T-helper 2 cell treated with Interferon-gamma antibody and Interleukin-4, amounts not matched to agents 5 μg/mL and 100 μg/mL, for 36 hours (primary cell): ENCODE measurements at places on chromosomes 13 and 19.
A peak's percentile ranks its signal among the peaks of the same experiment; 100 is the strongest.

DNA sequence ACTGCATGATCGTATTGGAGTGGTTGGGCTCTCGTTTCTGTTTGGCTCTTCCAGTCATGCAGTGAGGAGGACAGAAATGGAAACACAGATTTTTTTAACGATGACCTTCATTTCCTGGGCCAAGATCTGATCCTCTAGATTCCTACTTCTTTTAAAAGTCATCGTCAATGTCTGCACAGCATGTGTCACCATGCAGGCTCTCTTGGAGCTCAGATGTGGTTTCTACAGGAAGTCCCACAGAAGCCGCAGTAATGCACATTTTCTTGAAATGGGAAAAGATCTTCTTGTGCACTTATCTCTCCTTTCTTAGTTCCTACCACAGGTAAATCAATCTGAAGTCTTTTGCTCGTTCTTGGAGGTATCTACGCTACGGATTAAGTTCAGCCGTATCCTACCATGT is 626.9 kb downstream of the EFNB2 start:
- H3K27ac ChIP-seq: no peak overlapping the region
- peak overlapping the region; percentile 31 for H3K4me3 ChIP-seq
- H3K27me3 ChIP-seq: peaks cover 10% of the 10 kb centered on the region

DNA sequence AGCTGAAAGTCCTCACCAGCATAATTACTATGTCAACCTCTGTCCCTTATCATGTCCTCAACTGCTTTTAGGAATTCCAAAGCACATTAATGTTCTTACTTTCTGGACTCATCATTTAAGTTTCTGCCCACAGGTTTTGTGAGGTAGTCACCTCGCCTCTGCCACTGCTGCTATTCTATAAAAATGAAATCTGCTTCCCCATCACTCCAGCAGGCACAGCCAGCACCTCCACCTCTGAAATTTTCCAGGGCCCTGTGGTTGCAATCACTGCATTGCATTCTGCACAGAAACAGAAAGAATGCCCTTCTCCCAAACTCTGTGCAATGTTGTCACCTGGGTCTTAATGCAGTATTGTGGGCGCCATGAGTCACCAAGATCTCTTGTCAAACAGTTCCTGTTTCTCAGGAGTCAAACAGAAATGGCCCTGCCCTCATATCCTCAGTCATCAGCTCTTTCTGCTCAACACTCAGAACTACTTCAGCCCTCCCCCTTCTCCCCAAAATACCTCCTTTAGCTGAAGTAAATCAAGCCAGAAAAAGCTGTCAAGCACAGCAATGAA is 529.2 kb upstream of the NBEA start:
- H3K4me3 ChIP-seq: no peak overlapping the region
- H3K4me1 ChIP-seq: no peaks in the 10 kb centered on the region

GRCh38 chr19:36115453-36116343 is at the start of gene TBCB:
Gene TBCB, plus strand, starts transcription at chr19:36115468. Its CDS starts 93 bp downstream, at chr19:36115561.
- peaks cover 5% of the 10 kb centered on the region for H3K27me3 ChIP-seq
- no peak for DNase-seq
- peaks cover 29% of the 10 kb centered on the region for H3K4me1 ChIP-seq
- peak within 1 kb of the TSS; percentile 99 for H3K27ac ChIP-seq
- H3K4me3 ChIP-seq: peak within 1 kb of the TSS; percentile 96

GRCh38 chr19:2014731-2015607 is 545 bp downstream of the BTBD2 start:
- H3K27ac ChIP-seq: peak overlapping the region; percentile 63
- H3K36me3 ChIP-seq: peaks cover 10% of the 10 kb centered on the region
- H3K4me3 ChIP-seq: peak overlapping the region; percentile 69
- no peak for DNase-seq
- peaks cover 10% of the 10 kb centered on the region for H3K4me1 ChIP-seq

DNA sequence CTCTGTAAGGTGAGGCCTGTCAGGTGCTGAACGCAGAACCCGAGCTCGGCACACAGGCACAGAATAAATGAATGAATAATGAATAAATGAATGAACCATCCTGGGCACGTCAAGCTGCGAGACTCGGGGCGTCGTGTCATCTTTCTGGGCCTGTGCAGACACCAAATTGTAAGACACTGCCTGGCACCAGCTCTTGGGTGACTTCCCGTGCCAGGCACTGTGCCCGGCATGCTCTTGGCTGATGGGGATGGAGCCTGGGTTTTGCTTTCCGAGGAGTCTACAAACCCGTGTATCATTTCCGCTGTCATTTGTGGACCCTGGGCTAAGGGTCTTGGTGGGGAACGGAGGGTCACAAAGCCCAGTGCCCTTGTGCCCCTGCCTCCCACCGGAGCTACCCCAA is 43.9 kb downstream of the CELF5 start:
- H3K4me3 ChIP-seq: no peak overlapping the region
- no peaks in the 10 kb centered on the region for H3K4me1 ChIP-seq
- H3K27me3 ChIP-seq: peaks cover 30% of the 10 kb centered on the region
- no peaks in the 10 kb centered on the region for H3K36me3 ChIP-seq
- DNase-seq: no peak
- no peak overlapping the region for H3K27ac ChIP-seq

GRCh38 chr13:103000157-103000556 is 66.1 kb downstream of the SLC10A2 start:
- no peaks in the 10 kb centered on the region for H3K4me1 ChIP-seq
- no peaks in the 10 kb centered on the region for H3K27me3 ChIP-seq
- no peak for DNase-seq
- no peaks in the 10 kb centered on the region for H3K36me3 ChIP-seq
- no peak overlapping the region for H3K4me3 ChIP-seq
- H3K27ac ChIP-seq: no peak overlapping the region

DNA sequence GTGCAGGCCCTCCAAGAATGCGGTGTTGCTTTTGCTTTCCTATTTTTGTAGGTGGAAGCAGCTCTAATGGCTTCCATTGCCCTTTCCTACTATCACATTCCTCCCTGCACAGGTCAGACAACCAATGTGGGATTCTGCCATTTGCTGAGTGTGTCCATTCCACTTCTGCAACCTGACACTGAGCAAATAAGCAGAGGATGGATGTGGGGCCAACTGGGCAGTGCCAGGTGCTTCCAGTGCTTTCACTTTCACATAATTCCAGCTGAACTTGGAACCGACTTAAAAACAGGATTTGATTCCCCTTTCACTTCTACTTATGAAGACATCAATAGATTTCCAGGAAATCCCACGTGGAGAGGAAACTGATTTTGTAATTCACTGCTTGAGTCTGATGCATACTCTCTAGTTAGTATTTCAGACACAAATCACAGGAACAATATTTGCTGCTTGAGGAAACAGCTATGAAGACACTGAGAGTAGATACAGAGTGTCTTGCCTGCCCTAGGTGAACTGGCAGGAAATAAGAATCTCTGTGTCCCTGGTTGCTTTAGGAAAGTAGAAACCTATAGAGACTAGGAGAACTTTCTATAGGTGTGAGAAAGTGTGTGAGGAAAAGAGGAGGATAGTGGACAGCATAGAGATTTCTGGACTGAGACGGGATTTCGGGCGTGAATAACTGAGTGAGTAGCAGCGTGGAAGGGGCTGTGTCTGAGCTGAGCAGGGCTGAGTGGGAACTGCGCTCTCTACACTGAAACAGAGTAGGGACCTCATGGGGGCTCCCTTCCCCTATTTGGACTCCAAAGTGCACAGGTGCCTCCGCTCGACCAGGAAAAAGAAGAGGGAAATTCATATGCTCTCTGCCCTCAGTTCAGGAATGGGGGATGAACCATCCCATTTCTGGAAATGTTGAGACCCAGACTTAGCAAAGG is 22.5 kb downstream of the LGALS16 start:
- H3K27me3 ChIP-seq: no peaks in the 10 kb centered on the region
- H3K36me3 ChIP-seq: no peaks in the 10 kb centered on the region
- H3K4me1 ChIP-seq: peaks cover 44% of the 10 kb centered on the region
- DNase-seq: no peak
- H3K4me3 ChIP-seq: peak overlapping the region; percentile 79
- H3K27ac ChIP-seq: peak overlapping the region; percentile 85

- H3K36me3 ChIP-seq: no peaks in the 10 kb centered on the region
- DNase-seq: no peak
- no peak overlapping the region for H3K4me3 ChIP-seq
- H3K27ac ChIP-seq: no peak overlapping the region
- H3K4me1 ChIP-seq: no peaks in the 10 kb centered on the region
- peaks cover 7% of the 10 kb centered on the region for H3K27me3 ChIP-seq
Observed at GRCh38 chr19:31160336-31160926, 188.8 kb downstream of the TSHZ3 start.

GRCh38 chr19:21127001-21127400 is 14.8 kb upstream of the ZNF431 start:
- no peaks in the 10 kb centered on the region for H3K4me1 ChIP-seq
- no peak overlapping the region for H3K4me3 ChIP-seq
- no peak for DNase-seq
- no peaks in the 10 kb centered on the region for H3K27me3 ChIP-seq
- H3K36me3 ChIP-seq: peaks cover 24% of the 10 kb centered on the region
- H3K27ac ChIP-seq: no peak overlapping the region

- no peaks in the 10 kb centered on the region for H3K4me1 ChIP-seq
- no peak for DNase-seq
- no peaks in the 10 kb centered on the region for H3K36me3 ChIP-seq
- H3K4me3 ChIP-seq: no peak overlapping the region
Observed at GRCh38 chr13:108283110-108283509, 13.6 kb downstream of the TNFSF13B start.

GRCh38 chr13:109836629-109837607 is 50.5 kb upstream of the IRS2 start:
- H3K27ac ChIP-seq: no peak overlapping the region
- no peaks in the 10 kb centered on the region for H3K36me3 ChIP-seq
- H3K4me3 ChIP-seq: no peak overlapping the region
- peaks cover 8% of the 10 kb centered on the region for H3K4me1 ChIP-seq
- DNase-seq: no peak

- H3K4me3 ChIP-seq: no peak overlapping the region
- H3K27ac ChIP-seq: no peak overlapping the region
- no peaks in the 10 kb centered on the region for H3K27me3 ChIP-seq
- no peaks in the 10 kb centered on the region for H3K4me1 ChIP-seq
- H3K36me3 ChIP-seq: no peaks in the 10 kb centered on the region
- no peak for DNase-seq
Observed at GRCh38 chr13:111577956-111578605, 257.6 kb downstream of the TEX29 start.

GRCh38 chr13:75960538-75960994 is 324.4 kb downstream of the LMO7 start:
- H3K36me3 ChIP-seq: no peaks in the 10 kb centered on the region
- no peak for DNase-seq
- no peak overlapping the region for H3K4me3 ChIP-seq
- H3K4me1 ChIP-seq: no peaks in the 10 kb centered on the region
- no peak overlapping the region for H3K27ac ChIP-seq

- H3K27ac ChIP-seq: no peak overlapping the region
- DNase-seq: no peak
- H3K4me1 ChIP-seq: no peaks in the 10 kb centered on the region
- no peak overlapping the region for H3K4me3 ChIP-seq
- no peaks in the 10 kb centered on the region for H3K36me3 ChIP-seq
- no peaks in the 10 kb centered on the region for H3K27me3 ChIP-seq
Observed at GRCh38 chr13:113949546-113949945, 24.3 kb downstream of the C13orf46 start.

GRCh38 chr13:100428986-100429385 is 159.6 kb downstream of the GGACT start:
- DNase-seq: no peak
- no peak overlapping the region for H3K4me3 ChIP-seq
- H3K4me1 ChIP-seq: peaks cover 22% of the 10 kb centered on the region
- no peaks in the 10 kb centered on the region for H3K27me3 ChIP-seq
- H3K27ac ChIP-seq: no peak overlapping the region

- no peak overlapping the region for H3K4me3 ChIP-seq
- no peak overlapping the region for H3K27ac ChIP-seq
- peaks cover 21% of the 10 kb centered on the region for H3K36me3 ChIP-seq
- H3K27me3 ChIP-seq: no peaks in the 10 kb centered on the region
- H3K4me1 ChIP-seq: peaks cover 27% of the 10 kb centered on the region
Observed at GRCh38 chr19:6246174-6247006, 33.4 kb downstream of the MLLT1 start.

GRCh38 chr13:48961379-48961778 is 14.3 kb upstream of the FNDC3A start:
- H3K36me3 ChIP-seq: no peaks in the 10 kb centered on the region
- H3K27me3 ChIP-seq: peaks cover 12% of the 10 kb centered on the region
- no peaks in the 10 kb centered on the region for H3K4me1 ChIP-seq

- H3K27ac ChIP-seq: peak overlapping the region; percentile 86
- peaks cover 28% of the 10 kb centered on the region for H3K4me1 ChIP-seq
- peak overlapping the region; percentile 88 for H3K4me3 ChIP-seq
- H3K27me3 ChIP-seq: no peaks in the 10 kb centered on the region
- peak; percentile 49 for DNase-seq
Observed at GRCh38 chr19:12946092-12946721, 545 bp downstream of the RAD23A start.

- no peaks in the 10 kb centered on the region for H3K4me1 ChIP-seq
- no peaks in the 10 kb centered on the region for H3K36me3 ChIP-seq
- H3K4me3 ChIP-seq: no peak overlapping the region
- no peaks in the 10 kb centered on the region for H3K27me3 ChIP-seq
- DNase-seq: no peak
Observed at GRCh38 chr13:106100171-106100919, 435.1 kb downstream of the EFNB2 start.

GRCh38 chr13:51230477-51231105 is 8.4 kb downstream of the FAM124A start:
- H3K4me1 ChIP-seq: no peaks in the 10 kb centered on the region
- no peak overlapping the region for H3K27ac ChIP-seq
- no peaks in the 10 kb centered on the region for H3K36me3 ChIP-seq
- peak overlapping the region; percentile 59 for H3K4me3 ChIP-seq
- no peak for DNase-seq
- H3K27me3 ChIP-seq: peaks cover 35% of the 10 kb centered on the region

GRCh38 chr13:110458594-110459365 is 102.7 kb downstream of the RAB20 start:
- peaks cover 10% of the 10 kb centered on the region for H3K27me3 ChIP-seq
- H3K4me1 ChIP-seq: peaks cover 3% of the 10 kb centered on the region
- DNase-seq: no peak
- no peak overlapping the region for H3K27ac ChIP-seq
- H3K4me3 ChIP-seq: no peak overlapping the region

DNA sequence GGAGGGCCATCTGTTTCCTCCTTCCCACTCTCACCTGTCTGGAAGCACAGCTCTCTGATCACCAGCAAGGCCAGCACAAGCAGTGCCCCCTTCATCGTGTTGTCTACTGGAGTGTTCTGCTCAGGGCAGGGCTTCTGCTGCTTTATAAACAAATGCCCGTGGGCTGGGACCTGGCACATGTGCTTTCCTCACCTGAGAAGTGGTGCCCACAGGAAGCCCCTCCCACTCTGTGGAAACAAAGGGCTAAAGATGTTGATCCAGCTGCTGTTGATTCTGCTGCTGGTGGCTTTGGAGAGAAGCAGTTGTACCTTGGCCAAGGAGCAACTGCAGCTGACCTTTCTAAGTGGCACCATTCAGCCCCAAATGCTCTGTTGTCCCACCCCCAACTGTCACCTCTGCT is 26.4 kb upstream of the ZNF181 start:
- H3K4me3 ChIP-seq: no peak overlapping the region
- no peak for DNase-seq
- no peak overlapping the region for H3K27ac ChIP-seq
- H3K4me1 ChIP-seq: peaks cover 1% of the 10 kb centered on the region
- H3K36me3 ChIP-seq: no peaks in the 10 kb centered on the region

- peak overlapping the region; percentile 66 for H3K27ac ChIP-seq
- H3K27me3 ChIP-seq: no peaks in the 10 kb centered on the region
- peaks cover 30% of the 10 kb centered on the region for H3K4me1 ChIP-seq
- DNase-seq: no peak
- no peaks in the 10 kb centered on the region for H3K36me3 ChIP-seq
Observed at GRCh38 chr19:46824890-46825730, 25.5 kb downstream of the AP2S1 start.
